Activated T-cell treated with anti-CD3 and anti-CD28 coated beads for 4 hours (primary cell): ENCODE measurements at places on chromosomes 12 and 14.
A peak's percentile ranks its signal among the peaks of the same experiment; 100 is the strongest.

GRCh38 chr12:104218935-104219334 is 3.4 kb downstream of the TXNRD1 start:
- no peak for DNase-seq

GRCh38 chr12:106110626-106111300 is 28.0 kb downstream of the NUAK1 start:
- no peak for DNase-seq

DNA sequence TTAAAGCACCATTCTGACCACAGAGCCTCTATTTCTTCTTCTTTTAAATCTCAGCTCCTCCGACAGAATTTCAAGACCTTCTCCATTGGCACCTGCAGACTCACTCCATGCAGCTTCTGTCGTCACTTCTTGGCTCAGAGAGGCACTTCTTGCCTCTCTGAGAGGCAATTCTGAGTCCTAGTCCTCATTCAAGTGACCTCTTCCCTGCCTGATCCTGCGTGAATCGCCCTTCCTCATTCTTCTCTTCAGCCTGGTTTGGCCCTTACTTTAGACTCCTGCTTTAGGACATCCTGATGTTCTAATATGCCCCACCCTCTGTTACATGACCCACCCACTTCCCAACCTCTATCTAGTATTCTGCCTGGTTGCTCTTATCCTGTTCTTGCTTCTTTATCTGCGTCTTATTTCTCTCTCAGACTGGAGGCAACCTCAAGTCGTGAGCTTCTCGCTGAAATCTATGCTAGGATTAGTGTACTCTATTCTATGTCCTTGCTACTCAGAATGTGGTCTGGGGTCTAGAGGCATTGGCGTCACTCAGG is 55.6 kb upstream of the CISTR start:
- DNase-seq: no peak

DNA sequence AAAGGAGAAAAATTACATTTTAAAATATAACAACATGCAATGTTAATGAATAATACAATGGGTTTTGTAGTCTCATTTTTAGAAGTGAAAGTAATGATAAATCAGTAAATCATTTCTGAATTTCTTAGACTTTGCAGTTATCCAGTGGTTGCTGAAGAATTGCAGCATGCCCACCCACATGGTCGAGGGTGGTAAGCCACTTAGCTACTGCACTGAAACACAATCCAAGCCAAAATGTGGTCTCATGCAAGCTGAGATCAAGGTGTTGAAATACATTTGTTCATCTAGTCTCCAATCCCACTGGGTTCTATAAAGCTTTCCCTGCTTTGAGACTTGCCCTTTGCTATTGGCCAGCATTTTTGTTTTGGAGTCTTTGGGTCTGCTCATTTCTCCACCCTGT is 247.9 kb downstream of the NELL2 start:
- no peak for DNase-seq

GRCh38 chr12:117100251-117100650 is 1.0 kb upstream of the TESC start:
- no peak for DNase-seq

DNA sequence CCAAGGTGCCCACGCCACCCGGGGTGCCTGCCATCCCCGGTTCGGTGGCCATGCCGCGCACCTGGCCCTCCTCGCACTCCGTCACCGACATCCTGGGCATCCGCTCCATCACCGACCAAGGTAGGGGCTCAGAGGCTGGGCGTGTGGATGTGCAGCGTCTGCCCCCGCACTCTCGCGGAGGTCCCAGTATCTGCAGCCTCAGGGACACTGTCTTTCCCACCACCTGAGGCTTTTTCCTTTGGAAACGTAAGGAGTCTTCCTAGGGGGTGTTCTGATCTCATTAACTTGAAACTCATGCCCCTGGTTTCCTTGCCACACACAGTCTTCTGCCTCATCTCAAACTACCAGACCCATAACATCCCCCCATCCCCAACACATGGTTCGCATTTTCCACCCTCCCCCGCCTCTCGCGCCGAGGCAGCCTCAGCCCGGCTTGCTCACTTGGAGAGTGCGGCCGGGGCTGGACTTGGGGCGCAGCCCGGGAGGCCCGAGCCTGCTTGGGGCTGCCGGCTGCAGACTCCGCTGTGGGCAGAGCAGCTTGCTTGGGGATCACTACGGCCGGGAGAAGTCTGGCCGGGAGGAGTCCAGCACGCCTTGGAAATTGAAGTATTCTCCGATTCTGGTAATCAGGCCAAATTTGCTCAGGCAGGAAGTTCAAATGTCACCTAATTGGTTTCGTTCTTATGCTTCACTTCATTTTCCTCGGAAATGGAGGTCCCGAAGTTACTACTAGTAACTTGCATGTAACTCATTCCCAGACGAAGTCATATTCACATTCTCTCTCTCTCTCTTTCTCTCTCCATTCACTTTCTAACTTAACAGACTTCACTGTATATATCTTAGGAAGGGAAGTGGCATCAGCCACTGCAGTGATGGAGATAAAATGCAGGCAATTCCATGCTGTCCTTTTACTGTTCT is 2.0 kb downstream of the PAX9 start:
- no peak for DNase-seq

DNA sequence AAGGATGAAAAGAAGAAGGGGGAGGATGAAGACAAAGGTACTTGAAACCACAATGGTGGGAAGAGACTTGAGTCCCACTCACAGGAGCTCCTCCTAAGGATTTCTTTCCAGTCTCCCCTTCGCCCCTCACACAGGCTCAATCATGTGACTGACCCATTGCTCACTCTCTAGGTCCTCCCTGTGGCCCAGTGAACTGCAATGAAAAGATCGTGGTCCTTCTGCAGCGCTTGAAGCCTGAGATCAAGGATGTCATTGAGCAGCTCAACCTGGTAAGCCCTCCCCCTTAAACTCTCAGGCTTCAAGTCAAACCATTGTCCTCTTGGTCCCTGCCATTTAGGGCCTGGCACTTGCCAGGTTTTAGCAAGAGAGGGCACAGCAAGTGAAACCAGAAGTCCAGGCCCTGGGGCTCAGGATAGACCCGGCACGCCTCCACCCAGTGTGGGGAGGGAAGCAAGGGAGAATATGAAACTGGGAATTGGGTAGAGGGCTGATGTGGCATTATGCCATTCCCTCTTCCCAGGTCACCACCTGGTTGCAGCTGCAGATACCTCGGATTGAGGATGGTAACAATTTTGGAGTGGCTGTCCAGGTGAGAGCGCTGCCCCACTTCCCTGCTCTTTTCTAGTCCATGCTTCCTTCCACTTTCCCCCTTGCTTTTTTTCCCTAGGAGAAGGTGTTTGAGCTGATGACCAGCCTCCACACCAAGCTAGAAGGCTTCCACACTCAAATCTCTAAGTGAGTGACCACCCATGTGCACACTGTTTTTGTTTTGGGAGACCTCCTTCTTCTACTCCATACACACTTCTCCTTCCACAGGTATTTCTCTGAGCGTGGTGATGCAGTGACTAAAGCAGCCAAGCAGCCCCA is 1.8 kb downstream of the PSME1 start:
- DNase-seq: no peak

- DNase-seq: no peak
Observed at GRCh38 chr12:8453796-8454195, 2.0 kb upstream of the CLEC6A start.

DNA sequence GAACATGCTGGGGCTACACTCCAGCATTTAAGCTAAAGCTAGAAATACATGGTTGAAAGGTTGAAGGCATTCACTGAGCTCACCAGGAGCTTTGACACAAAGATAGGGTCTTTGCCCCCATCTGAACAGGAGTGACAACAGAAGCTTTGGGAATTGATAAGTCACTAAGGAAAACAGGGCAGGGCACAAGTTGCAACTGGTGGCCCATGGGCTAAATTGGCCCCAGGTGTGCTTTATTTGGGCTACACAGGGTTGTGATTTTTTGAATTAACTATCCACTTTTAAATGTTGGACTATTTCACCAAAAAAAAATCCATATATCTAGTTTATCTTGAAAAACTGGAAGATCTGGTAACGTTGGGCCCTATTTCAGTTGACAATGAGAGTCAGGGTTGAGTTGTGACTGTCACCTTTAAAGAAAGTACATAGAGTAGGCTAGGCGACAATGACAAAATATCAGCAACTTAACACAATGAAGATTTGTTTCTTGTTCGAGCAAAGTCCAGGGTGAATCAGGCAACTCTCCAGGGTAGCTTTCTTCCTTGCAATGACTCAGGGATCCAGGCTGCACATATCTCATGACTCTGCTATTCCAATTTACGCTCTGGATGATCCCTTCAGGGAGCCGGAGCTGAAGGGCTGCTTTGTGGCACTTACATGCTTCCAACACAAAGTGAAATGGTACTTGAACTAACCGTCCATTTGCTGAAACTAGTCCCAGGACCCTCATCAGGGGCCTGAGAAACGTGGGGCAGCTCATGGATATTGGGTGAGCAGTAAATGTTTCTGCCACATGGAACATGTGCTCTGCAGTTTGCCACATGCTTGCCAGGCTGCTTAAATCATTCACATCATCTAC is 13.3 kb upstream of the EIF4B start:
- no peak for DNase-seq

DNA sequence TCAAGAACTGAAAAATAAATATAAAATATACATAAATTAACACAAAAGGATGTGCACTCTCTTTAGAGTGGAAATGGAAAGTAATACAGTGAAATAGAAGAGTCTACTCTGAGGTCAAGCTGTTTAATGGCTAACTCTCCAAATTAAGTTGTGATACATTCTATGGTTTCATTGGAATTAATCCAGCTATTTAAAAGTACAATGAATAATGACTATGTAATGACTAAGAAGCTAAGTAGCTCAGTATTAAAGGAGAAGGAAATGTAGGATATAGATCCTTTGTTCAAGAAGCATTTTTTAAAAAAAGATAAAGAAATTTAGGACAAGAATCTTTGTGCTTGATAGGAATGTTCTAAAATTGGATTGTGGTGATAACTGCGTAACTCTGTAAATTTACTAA is 85.3 kb downstream of the LRP6 start:
- DNase-seq: no peak

DNA sequence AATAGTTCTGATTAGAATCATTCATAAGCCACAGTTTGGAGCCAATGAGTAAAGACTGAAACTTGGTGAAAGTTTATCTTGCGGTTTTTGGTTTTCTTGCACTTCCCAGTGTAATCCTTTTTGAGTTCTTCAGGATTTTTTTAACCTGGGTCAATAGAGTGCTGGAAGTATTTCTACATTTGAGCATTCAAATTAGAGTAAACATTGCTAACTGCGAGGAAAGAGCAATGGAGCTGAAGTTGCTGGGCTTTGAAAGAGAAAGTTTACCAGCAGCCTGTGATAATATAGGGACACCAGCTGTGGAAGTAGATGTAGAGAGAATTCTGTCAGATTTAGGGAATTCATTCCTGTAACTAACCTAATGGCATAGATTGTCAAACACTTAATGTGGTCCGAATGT is 30.3 kb downstream of the ANO6 start:
- DNase-seq: no peak

DNA sequence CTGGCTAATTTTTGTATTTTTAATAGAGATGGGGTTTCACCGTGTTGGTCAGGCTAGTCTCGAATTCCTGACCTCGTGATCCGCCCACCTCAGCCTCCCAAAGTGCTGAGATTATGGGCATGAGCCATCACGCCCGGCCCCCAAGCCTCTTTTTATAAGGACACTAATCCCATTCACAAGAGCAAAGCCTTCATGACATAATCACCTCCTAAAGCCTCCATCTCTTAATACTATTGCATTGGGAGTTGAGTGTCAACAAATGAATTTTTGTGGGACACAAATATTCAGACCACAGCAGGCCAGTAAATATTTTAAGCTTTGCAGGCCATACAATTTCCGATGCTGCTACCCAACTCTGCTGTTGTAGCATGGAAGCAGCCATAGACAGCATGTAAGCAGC is 10.9 kb downstream of the RNF212B start:
- no peak for DNase-seq

GRCh38 chr12:76340680-76341435 is 7.4 kb downstream of the BBS10 start:
- no peak for DNase-seq

GRCh38 chr14:29857551-29857950 is 70.1 kb downstream of the PRKD1 start:
- DNase-seq: no peak

GRCh38 chr12:53099071-53099882 is 1.8 kb downstream of the IGFBP6 start:
- peak; percentile 87 for DNase-seq

DNA sequence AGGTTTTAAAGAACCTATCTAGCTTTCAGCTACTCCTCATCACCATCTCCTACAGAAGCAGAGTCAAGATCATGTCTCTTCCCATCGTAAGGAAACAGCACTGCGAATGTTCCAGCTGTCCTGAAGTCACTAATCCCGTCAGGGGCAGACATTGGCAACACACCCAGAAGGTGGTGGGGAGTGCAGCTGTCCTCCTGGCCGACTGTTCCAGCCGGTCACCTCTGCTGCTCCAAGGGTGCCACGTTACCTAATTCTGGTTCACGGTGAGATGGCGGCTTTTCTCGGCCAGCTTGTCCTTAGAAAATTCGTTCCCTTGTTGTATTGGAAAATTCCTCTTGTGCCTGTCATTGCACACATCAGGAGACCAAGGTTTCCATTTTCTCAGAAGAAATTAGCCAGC is 196.2 kb downstream of the ZFP36L1 start:
- DNase-seq: no peak
